ENCODE measurements at places on chromosomes 11 and 22.

DNA sequence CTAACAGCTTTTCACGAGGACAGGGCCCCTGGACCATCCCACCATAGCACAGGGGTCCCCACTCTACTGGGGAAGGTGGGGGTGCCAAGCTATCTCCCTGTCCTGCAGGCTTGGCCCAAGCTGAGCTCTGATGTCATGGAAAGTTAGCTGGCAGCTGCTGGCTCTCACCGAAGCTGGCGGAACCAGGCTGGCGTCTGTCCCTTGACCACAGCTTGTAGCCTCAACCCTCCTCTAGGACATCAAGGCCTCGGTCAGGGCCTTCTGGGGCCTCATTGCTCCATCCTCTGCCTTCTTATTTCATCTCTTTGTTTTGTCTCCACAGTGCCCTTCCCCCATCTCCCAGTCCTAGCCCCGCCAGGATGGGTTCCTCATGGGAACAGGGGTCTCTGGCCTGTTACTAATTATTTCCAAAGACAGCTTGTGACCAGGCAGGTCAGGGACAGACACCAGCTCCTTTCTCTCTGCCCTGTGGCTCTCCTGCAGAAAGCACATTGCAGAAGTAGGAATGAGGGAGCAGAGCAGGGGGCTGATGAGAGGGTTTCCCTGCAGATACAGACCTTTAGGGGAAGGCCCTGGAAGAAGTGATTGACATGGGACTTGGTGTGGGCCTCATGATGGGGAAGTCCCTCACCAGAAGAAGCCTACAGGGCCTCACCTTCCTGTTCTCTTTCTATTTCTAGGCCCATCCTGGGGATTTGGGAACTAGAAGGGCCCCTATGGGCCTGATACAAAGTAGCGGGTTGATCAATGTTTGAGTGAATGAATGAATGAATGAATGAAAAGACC is 97.5 kb upstream of the ALX4 start:
- DNase-seq: no peak

- DNase-seq: no peak
Measured at GRCh38 chr11:45457649-45458048, 171.5 kb upstream of the SYT13 start.

- DNase-seq: no peak
Measured at GRCh38 chr11:35611741-35612140, 6.5 kb upstream of the FJX1 start.

- no peak for DNase-seq
Measured at GRCh38 chr22:37163575-37164504, 14.1 kb upstream of the IL2RB start.

Measured in NAMALWA (cell line).